ENCODE measurements at places on chromosomes 2 and 18. TPM values are rescaled to one million over a fixed set of nuclear protein-coding genes. Genes with fewer than 3 reads are reported as not detected.
A peak's percentile ranks its signal among the peaks of the same experiment; 100 is the strongest.

DNA sequence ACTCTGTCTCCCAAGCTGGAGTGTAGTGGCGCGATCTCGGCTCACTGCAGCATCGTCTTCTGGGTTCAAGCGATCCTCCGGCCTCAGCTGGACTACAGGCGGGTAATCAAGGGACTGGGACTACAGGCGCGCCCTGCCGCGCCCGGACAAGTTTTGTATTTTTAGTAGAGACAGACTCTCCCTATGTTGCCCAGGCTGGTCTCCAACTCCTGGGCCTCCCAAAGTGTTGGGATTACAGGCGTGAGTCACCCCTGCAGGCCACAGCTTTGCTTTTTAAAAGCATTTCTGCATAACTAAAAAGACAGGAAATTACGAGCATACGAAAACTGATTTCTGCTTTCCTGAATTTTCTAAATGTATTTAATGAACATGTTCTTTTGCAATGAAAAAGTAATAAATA lies 916 bp upstream of the OSBPL1A start:
- DNase-seq = no peak

DNA sequence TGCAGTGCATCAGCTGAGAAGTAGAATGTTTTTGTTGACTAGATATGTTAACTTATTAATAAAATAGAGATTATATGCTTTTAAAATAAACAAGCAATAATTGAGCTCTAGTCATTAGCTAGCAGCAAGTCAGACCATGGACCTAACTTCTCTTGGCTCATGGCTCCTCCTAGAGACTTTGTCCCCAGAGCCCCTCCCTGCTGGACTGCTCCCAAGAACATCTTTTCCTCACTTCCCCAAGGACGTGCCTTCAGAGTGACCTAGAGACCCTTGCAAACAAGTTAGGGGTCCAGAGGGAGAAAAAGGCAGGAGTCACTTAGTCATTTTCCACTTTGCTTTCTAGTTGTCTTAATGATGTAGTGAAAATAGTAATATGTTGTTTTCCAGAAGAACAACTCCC lies 312.5 kb upstream of the NRP2 start:
- no peak for DNase-seq

DNA sequence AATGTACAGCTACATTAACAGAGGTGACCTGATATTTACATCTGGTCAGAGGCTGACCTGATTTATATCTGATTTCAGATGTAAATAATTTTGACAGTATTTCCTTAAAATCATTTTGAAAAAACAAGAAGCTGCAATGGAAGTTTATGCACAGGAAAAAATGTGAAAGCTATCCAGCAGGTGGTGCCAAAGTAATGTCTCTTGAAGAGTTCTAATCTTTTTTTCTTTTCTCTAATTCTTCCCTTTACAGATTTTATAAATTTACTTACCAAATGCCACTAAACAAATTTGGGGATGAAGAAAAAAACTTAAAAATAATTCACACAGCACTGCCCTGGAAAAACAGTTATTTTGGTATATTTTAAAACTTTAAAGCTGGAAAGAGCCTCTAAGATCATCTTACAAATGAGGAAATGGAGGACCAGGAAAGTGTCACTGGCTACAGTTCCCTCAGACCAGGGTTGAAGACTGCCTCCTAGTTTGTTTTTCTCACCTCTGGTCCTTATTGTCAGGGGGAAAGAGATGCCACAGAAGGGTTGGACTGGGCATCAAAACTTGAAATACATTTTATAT lies 16.4 kb upstream of the FBLN7 start:
- DNase-seq = no peak

DNA sequence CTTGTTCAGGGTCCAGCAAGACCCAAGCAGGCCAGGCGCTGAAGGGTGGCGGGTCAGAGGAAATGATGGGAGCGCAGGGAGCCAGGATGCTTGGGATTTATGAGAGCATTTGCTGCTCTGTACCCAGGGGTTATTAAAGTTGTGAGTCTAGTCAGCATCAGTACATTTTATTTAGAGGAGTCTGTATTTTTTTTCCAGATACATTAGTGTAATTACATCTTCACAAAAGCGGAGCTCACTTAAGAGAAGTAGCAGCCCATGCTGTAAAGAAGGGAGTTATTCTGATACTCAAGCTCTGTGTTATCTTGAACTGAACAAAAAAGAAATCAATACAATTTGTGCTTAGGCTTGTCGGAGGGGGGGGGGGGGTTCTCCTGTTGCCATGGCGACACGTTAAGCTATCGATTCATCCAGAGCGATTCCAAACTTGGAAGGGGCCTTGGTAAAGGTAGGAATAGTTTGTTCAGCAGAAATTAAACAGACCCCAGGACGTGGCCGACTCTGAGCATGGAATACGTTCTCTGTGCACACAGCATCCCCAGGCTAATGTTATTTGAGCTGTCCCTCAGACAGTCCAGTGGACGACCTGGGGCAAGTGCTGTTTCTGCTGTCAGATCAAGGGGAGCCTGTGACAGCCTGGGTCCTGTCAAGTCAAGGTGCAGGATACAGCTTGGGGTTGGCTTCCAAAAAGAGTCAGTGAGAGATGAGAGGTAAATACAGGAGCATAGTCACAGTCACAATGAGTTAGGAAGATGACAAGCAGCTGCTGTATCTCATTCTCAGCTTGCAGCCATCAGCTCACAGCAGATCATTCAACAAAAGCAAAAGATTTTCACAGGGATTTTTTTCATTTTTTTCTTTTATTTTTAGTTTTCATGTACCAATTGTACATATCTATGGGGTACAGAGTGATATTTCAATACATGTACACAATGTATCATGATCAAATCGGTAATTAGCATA lies 387.6 kb downstream of the DCDC2C start:
- DNase-seq = no peak

DNA sequence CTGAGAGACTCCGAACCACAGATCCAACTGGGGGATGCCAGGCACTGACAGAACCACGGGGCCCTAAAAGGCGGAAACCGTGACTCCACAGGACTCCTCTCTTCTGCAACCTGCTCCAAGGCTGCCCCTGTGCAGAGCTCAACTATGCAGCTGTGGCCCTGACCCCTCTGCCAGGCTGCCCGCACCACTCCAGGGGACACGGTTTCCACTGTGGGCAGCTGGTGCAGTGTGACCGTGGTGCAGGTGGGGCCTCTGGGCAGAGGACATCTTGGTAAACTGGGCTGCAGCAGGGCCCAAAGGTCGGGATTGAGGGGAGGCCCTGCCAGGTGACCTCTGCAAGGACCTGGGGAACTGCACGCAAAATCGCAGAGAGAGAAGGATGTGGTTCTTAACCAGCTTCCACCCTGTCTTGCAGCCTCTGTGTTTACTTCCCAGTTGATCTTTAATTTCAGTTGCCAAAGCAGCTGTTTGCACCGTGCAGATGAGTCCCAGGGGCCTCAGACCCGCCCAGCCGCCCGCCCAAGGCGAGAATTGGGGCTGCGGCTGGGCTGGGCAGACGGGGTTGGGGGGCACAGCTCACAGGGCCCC lies 104.6 kb upstream of the CTDP1 start:
- peak; percentile 81 for DNase-seq

- peak; percentile 64 for DNase-seq
Observed at GRCh38 chr18:23515911-23516546, 12.7 kb downstream of the RMC1 start.

Gene LRRTM4
- total RNA-seq = under 0.01 TPM

Gene MEP1B
- not detected for total RNA-seq
